ENCODE measurements at places on chromosomes 5 and 9.

GRCh38 chr5:170296935-170297588, 515 bp downstream of the LCP2 start:
- DNase-seq, result no peak

DNA sequence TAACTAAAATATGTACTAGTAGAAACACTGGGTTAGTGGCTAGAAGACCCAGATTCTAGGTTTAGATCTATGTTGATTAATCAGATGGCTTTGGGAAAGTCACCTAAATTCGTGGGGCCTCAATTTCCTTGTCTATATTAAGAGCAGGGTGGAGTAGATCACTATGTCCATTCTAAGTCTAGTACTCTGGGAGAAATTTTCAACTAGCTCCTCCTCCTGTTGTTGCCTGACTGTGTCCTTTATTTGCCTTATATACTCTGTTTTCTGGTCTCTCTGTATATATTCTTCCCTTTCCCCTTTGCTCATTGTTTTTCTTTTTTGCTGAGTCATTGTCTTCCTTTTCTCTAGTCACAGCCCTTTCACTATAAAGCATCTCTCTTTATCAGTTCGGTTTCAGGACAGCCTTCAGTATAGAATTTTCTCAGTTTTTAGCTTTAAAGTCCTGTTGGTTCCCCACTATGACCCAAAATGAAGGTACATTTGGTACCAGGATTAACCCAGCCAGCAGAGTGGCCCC, 44.5 kb upstream of the CDH6 start:
- no peak for DNase-seq

DNA sequence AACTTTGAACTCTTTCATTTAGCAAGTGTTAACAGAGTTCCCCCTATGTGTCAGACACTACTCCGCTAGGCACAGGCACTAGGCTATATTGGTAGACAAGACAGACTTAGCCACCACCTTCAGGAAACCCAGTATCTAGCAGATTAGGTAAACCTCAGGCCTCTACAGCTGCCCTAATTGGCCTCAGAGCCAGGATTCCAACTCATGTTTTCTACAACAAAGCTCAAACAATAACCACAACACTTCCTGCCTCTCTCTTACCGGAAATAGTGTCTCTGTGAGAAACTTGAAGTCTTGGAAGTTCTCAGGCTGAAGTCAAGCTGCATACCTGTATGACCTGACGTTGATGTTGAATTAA, 116.6 kb upstream of the SLC44A1 start:
- DNase-seq, result peak; percentile 82

GRCh38 chr5:66337626-66338226, 193.6 kb downstream of the SREK1 start:
- DNase-seq, result no peak

DNA sequence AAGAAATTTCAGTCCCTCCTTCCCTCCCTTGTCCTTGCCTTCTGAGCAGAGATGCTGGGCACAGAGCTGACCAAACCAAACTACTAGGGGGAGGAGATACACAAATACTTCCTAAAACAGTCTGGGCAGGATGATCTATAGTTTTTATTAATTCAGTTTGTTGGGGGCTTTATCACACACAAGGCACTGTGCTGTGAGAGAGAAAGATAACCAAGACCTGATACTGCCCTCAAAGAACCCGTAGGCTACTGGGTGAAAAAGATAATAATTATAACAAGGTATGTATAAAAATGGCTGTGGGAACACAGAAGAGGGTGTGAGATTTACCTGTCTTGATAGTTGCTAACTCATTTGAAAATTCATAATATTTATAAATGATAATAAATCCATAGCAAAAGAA, 354.7 kb downstream of the NDUFS4 start:
- DNase-seq, result no peak

DNA sequence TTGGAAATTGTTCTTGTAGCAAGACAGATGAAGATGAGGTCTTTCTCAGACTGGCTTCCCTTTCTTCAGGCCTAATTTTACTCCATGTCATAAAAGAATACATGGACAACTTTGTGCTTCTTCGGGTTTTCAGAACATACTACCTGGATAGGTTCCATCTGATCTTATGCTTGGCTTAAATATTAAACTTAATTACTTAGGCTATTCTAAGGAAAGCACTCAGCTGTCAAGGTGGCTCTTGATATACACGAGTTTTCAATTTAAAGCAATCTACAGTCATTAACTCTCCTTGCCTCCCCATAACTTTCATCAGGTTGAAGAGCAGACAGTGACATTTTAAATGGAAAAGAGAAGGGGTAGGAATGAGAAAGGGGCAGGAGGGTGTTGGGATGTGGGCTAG, 9.5 kb upstream of the PPP3R2 start:
- DNase-seq, result no peak

GRCh38 chr5:102666164-102666946, 88.8 kb upstream of the PAM start:
- DNase-seq, result no peak

- no peak for DNase-seq
These were observed 31.3 kb upstream of the STRBP start for GRCh38 chr9:123299558-123300126.

DNA sequence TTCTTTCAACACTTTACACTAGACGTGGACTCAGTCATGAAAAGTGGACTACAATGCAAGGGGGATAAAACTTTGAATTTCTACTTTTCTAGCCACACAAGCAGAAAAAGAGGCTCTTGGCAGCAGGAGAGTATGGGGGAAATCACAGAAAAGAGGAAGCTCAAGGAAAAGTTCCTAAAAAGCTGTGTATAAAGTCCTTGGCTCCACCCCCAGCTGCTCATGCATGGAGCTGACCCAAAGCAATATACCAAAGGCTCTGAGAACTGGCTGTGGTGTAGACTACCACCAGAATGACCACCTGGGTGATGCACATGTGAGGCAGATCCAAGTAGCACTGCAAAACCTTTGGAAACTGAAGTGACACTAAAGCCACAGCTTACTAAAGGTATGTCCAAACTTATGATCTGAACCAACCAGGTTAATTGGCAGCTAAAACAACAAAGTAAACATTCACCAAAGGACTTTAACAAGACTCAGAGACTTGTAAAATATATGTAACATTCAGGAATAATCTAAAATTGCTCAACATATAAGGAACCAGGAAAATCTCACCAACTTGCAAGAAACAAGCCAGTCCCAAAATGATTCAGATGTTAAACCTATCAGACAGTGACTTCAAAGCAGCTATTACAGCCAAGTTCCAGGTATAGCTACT, 55.5 kb upstream of the RASGRF2 start:
- DNase-seq, result no peak

DNA sequence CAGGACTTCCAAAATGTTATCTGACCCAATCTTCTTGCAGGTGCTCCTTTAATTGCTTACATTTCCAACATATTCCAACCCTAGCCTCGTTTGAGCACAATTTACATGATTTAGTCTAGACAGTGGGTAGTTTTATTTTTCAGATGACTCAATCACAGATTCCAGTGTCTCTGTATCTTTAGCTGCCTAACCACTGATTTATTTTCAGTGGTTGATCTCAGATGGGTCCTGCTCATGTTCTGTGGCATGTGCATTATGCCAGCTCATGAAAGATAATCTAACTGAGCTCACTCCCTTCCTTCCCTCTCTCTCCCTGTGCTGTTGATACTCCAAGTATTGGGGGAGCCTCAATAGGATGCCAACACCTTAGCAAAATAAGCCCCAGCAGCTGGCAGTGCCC, 106.1 kb upstream of the ICE1 start:
- no peak for DNase-seq

DNA sequence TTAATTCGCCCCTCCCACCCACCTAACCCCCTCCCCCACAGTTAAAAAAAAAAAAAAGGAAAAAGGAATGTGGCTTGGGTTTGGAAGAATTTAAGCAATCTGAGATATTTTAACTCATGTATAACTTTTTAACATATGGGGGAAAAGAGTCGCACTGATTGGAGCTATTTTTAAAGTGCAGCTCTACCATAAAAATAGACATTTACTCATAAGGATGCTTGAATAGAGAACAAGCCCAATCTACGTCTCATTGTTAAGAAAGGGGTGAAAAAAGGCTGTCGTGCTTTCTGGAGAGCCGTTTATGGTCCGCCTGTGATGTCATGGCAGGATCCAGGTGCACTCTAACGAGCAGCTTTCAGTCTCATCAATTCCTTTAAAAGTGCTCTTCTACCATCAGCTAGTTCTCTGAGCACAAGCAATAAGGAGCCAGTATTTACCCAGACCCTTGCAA, 142.4 kb downstream of the ELAVL2 start:
- no peak for DNase-seq

GRCh38 chr9:100674419-100675122, 96.7 kb downstream of the CAVIN4 start:
- no peak for DNase-seq

GRCh38 chr9:117411547-117411946, 3.3 kb downstream of the ASTN2 start:
- DNase-seq, result no peak

DNA sequence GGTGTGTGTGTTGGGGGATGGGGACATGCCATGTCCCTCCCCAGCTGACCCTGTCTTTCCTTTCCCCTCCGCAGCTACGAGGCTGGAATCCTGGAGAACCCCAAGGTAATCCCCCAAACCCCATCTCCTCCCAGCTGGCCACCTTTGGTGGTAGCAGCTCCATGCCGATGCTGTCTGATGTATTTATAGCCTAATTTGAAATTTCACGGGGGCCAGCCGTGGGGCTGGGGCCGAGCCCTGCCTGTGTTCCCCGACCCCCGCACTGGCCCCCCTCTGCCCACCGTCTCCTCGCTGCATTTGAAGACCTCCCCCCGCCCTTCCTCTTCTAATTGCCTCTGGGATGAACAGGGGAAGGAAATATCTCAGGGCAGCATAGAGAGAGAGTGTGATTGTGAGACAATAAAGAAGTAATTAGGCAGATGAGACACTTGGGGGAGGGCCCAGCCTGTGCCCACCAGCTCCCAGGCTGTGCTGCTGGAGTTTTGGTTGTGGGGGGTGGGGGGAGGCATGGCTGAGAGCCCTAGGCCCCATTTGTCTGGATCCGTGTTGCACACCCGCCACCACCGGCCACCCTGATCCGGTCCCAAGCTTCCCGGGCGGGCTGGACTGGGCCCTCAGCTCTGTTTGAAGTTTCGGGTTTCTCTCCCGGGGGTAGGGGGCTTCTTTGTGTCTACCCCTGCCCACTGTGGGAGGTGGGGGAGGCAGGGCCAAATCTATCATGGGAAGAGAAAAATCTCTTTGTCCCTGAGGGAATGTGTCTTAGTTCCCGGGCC, 26.8 kb downstream of the ASS1 start:
- DNase-seq, result no peak

DNA sequence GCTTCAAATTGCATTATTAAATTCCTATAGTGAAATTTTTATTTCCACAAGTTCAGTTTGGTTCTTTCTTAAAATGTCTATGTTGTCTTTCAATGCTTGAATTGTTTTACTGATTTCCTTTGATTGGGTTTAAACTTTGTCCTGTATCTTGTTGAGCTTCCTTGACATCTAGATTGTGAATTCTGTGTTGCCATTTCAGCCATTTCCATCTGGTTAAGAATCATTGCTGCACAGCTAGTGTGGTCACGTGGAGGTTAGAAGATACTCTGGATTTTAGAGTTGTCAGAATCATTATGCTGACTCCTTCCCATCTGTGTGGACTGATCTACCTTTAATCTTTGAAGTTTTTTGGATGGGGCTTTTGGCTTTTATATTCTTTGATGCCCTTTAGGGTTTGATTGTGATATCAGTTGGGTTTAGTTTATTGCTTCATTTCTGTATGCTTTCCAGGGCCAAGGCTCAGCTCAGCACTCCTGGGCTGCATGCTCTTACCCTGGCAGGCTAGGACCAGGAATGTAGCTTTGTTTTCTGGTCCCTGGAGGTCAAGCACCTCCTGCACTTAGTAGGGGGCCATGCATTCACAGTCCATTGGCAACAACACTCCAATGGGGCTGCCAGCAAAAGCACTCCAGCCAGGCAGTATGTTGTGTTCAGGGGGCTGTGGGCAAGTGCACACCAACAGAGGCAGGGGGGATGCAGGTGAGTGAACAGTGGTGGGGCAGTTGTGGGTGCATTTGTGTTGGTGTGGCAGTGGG, 141.4 kb downstream of the PRR16 start:
- DNase-seq, result no peak

GRCh38 chr5:124795829-124796228, 49.4 kb upstream of the ZNF608 start:
- DNase-seq, result no peak

DNA sequence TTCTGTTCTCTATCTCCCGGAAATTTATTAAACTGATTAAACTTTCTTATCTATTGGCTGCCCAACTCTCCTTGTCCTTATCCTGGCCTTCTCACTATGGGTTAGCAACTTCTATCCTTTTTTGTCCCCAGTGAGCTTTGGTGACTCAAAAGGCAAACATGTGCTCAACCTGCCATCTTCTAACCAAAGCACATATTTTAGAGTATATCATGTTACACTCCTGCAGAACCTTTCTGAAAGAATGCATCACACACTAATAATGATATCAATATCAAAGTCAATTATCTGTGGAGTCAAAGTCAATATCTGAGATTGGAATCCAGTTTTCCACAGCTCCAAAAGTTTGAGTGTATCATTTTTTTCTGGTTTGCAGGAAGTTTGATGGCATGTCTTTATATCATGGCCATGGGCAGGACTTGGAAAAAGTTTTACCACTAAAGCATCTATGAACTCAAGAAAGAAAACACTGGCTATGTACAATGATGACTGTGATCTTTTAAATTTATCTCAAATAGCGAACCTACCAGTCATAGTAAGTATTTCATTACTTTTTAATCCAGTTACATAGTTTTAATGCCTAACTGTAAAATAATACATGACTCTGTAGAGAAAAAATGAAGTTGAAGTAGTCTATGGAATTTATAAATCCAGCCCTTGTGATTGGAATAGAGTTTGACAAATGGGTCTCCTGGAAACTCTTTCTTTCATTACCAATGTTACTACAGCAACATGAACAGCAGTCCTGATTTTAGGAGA, 166.8 kb downstream of the DROSHA start:
- no peak for DNase-seq
